Activated naive CD8-positive, alpha-beta T cell treated with anti-CD3 and anti-CD28 coated beads, Interleukin-2, amount 10 ng/mL, durations not matched to agents 7 days and 5 days (primary cell): ENCODE measurements at places on chromosomes 1 and 21. TPM values are rescaled to one million over a fixed set of nuclear protein-coding genes. Genes with fewer than 3 reads are reported as not detected.

The C1orf115 gene
- 0.25 TPM for total RNA-seq

The ELAVL4 gene
- total RNA-seq = not detected

DNA sequence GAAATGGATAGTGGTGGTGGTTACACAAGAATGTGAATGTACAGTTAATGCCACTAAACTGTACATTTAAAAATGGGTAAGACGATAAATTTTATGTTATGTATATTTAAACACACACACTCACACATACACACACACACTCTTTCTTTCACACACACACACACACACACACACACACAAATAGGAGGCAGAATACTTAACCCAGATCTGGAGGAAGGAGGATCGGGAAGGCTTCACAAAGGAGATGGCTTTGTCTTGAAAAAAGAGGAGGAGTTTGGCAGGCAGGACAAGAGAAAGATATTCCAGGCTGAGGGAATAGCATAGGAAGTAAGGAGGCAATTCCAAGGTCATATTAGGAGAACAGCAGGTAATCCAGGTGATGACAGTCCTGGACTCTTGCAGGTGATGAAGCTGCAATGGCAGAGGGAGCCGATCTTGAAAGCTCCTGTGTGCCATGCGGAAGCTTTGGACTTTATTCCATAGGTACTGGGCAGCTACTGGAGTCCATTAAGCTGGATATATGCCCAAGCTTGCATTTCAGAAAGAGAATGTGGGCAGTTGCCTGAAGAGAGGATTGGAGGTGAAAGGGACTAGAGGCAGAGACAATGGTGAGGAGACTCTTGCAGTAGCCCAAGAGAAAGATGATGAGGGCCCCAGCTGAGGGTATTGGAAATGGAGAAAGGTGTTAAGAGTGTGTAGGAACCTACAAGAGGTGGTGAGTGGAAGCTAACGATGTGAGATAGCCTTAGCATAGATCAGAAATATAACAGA is 15.4 kb upstream of the LYST start:
- peak overlapping the region; percentile 11 for H3K4me3 ChIP-seq
- H3K36me3 ChIP-seq = peaks cover 2% of the 10 kb centered on the region
- DNase-seq = no peak
- peaks cover 34% of the 10 kb centered on the region for H3K4me1 ChIP-seq
- H3K27ac ChIP-seq = peak overlapping the region; percentile 40

GRCh38 chr1:13794231-13795187 is 94.5 kb downstream of the PRDM2 start:
- no peak for DNase-seq
- H3K4me3 ChIP-seq = no peak overlapping the region
- no peaks in the 10 kb centered on the region for H3K27me3 ChIP-seq
- H3K27ac ChIP-seq = no peak overlapping the region
- peaks cover 14% of the 10 kb centered on the region for H3K36me3 ChIP-seq
- H3K4me1 ChIP-seq = peaks cover 14% of the 10 kb centered on the region
